ENCODE measurements at places on chromosomes 7 and 10. TPM values are rescaled to one million over a fixed set of nuclear protein-coding genes. Genes with fewer than 3 reads are reported as not detected.

C10orf105 gene
- total RNA-seq = under 0.01 TPM

BTBD16 gene
- total RNA-seq = not detected

LRRN3 gene
- 0.05 TPM for total RNA-seq

TRIP6 gene
- 43.6 TPM for total RNA-seq

COG5 gene
- 59.9 TPM for total RNA-seq

SLC16A12 gene
- total RNA-seq = 0.14 TPM

NDUFA5 gene
- 39.1 TPM for total RNA-seq

Measured in dermis blood vessel endothelial cell (primary cell).